ENCODE measurements at places on chromosomes 4 and X.
A peak's percentile ranks its signal among the peaks of the same experiment; 100 is the strongest.

- no peak for DNase-seq
Observed at GRCh38 chr4:127917151-127917550, 36.5 kb downstream of the PLK4 start.

DNA sequence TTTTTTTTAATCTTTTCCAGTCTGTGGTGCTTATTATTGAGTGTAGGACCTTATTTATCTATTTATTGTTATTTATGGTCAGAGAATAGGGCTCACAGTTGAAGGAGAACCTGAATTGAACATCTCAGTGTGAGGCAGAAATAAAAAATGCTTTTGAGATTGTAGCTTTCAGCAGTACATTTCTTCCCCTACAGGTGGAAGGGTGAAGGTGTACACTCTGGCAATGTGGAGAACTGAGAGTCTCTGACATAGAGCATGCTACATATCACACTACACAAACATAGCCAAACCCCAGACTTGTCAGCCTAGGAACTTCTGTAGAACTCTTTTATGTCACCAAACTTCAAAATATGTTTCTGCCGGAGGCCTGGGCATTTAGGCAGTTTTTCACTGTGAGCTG lies 140.2 kb downstream of the STIM2 start:
- no peak for DNase-seq

- DNase-seq, result no peak
Observed at GRCh38 chr4:145001635-145002034, 96.4 kb downstream of the ANAPC10 start.

GRCh38 chrX:145735036-145735435 lies 82.6 kb upstream of the SLITRK2 start:
- no peak for DNase-seq

- DNase-seq, result peak; percentile 70
Observed at GRCh38 chr4:137312257-137312656, 220.0 kb downstream of the PCDH18 start.

DNA sequence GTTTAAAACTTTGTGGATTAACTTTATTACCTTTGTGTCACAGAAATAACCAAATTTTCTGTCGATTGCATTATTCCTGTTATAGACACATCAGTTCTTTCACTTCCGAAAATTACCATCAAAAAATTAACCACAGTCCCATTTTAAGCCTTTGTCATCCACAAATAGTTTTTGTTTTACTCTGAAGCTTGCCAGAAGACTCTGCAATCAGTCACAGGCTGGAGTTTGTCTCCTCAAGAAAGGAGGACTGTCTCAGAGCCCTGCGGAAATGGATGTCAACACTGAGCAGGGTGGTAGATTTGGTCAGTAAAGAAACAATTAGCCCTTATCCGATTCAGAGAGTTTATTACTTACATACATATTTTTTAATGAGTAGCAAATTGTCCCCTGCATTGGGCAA lies 20.1 kb upstream of the TCEAL4 start:
- DNase-seq, result no peak

GRCh38 chr4:114334884-114335330 lies 263.7 kb upstream of the UGT8 start:
- peak; percentile 82 for DNase-seq

DNA sequence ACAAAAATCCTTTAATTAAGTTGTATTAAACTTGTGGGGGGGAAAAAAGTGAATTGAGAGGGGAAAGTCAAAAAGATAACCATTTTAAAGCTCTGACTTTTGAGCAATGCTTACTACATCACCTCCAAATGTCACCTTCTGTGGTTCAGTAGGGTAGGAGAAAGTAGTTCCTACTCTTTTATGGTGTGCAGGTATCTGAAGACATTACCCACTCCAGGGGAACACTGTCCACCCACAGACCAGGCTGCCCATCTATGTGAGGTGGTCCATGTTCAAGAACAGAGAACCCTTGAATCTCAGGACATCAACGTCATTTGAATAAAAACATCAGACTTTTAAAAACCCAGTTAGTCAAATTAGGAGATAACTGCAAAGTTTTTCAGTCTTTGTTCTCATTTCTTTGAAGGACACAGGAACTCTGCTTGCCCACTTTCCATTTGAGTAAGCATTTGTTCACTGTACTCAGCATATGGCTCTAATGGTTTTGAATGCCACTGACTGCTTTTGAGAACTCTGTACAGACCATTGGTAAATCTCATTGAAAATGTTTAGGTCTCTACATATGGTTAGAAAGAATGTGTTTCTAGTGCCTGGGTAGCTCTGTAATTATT lies 18.4 kb downstream of the NMU start:
- DNase-seq, result no peak

GRCh38 chr4:123380728-123381716 lies 15.6 kb upstream of the SPRY1 start:
- no peak for DNase-seq

GRCh38 chr4:153731239-153731638 lies 28.6 kb downstream of the RNF175 start:
- peak; percentile 91 for DNase-seq

GRCh38 chrX:11399489-11400094 lies 106.4 kb downstream of the AMELX start:
- peak; percentile 36 for DNase-seq

GRCh38 chrX:145818186-145819113 lies 821 bp downstream of the SLITRK2 start:
- no peak for DNase-seq

DNA sequence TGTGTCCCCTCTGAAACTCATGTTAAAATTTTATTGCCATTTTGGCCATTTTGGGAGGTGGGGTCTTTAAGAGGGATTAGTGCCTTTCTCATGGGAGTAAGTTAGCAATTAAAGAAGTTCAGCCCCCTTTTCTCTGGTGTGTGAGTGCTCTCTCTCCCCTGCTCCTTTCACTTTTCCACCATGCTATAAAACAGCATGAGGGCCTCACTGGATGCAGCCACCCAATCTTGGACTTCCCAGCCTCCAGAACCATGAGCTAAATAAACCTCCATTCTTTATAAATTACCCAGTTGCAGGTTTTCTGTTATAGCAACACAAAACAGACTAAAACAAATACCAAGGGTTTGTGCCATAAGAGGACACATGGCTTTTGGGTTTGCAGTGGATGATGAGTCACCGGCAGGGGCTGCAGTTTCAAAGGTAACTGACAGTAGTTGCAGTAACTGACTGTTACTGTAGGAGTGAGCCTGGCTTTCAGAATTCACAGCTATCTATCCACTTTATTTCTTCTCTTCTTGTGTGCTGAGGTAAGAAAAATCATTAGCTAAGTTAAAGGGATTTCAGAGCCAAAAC lies 121.5 kb downstream of the PPEF1 start:
- peak; percentile 15 for DNase-seq

DNA sequence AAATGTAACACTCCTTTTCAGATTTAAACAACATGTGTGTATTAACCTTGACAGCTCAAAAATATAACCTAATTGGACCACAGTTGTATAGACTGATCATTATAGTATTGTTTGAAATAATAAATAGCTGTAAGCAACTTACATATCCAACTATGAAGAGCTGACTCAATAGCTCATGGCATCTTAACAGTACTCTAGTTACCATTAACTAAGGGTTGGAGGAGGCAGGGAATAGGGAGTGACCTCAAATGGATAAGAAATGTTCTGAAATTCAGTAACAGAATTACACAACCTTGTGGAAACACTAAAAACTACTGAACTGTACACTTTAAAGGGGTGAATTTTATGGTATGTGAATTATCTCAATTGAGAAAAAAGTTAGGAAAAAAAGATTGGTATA lies 136.5 kb upstream of the CPEB2 start:
- no peak for DNase-seq

DNA sequence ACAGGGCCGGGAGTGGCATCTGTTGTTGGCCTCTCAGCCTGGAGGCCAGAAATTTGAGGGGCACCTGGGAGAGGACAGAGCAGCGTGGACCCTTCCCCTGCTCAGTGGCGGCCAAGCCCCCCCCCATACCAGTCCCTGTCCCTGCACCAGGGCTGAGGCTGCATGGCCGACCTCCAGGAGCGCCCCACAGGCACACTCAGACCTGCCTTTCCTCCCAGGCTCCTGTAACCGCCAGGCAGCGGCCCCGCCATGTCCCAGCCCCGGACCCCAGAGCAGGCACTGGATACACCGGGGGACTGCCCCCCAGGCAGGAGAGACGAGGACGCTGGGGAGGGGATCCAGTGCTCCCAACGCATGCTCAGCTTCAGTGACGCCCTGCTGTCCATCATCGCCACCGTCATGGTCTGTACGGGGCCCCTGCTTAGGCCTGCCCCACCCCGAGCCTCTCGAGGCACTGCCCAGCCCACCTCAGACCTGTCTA lies 15.3 kb downstream of the TMEM175 start:
- no peak for DNase-seq

GRCh38 chrX:16711893-16712547 lies 449 bp downstream of the CTPS2 start:
- no peak for DNase-seq

DNA sequence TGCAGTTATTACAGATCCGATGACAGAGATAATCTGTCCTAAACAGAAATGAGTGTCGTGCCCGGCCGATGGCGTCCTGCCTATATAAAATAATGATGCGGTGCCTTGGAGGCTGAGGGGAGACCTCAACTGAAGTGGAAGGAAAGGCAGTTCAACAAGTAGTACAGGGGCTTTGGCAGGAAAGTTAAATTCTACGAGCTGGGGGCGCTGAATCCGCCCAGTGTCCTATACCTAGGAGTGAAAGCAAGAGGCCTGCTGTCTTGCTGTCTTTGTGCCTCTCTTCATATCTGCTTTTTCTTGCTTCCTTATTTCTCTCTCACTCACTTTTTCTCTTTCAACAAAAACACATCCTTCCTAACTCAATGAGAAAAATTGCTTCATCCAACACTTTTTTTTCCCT lies 82.2 kb upstream of the PRPS2 start:
- no peak for DNase-seq

DNA sequence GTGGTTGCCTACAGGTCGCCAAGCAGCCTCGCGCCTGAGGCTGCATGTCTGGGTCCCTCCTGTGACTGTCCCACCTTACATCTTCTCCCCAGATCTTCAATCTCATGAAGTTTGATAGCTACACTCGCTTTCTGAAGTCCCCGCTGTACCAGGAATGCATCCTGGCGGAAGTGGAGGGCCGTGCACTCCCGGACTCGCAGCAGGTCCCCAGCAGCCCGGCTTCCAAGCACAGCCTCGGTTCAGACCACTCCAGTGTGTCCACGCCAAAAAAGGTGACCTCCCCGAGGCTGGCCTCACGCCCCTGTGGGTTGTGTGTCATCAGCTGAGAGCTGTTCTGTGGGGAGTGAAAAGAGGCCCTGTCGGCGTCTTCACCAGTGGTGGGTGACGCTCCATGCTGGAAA lies 24.9 kb upstream of the HGFAC start:
- no peak for DNase-seq

- DNase-seq, result no peak
Observed at GRCh38 chr4:102518703-102519131, 17.6 kb downstream of the NFKB1 start.

DNA sequence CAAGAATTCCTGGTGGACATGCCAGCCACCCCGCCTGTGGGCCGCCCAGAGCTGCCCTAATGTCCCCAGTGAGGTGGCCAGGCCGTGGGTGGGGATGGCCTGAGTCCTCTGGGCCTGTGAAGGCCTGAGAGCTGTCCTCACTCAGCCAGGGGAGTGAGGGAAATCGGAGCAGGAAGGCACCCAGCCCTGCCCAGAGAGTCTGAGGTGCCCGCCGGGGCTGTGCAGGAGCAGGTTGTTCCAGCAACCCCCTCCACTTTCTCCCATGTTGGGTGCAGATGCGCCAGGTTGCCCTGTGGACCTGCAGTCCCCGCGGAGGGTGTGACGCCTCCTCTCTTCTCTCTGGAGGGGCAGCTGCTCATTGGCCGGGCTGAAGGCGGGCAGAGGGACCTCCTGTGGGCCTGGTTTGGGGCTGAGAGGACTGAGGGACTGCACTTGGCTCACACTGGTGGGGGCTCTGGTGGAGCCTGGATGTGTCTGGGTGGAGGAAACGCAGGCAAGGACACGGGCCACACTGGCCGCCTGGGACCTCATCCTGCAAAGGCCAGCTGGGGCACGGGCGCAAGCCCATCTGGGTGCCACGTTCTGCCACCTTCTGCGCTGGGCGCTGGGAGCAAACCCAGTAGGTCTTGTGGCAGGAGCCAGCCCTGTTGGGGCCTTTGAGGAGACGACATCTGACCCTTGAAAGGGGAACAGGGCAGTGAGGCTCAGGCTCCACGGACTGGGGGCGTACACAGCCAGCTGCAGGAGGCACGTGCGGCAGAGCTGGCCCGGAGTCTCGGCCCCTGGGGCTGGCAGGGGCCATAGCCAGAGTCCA lies 14.0 kb downstream of the DOK7 start:
- DNase-seq, result no peak

DNA sequence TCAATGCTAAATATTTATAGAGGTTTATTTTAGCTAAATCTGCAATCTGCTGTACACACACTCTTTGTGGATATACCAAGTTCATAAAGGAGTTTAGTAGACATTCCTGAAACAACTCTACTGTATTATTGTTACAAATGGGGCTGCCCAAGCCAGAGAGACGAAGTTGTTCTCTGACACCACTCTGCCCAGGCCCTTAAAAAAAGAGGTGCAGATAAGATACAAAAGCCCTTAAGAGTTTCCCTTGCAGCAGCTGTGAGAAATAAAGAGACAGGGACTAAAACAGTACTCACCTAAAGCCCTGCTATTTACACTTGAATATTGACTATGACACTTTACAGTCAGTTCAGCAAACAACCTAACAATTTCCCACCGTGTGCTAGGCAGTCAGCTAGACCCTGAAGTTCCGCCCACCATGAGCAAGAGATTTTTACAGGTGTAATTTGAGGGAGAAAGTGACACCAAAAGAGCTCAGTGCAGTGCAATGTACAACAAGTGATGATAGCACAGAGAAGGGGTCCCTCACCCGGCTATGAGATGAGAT lies 191.7 kb downstream of the PRDM5 start:
- no peak for DNase-seq
